ENCODE measurements at places on chromosomes 4 and X.

DNA sequence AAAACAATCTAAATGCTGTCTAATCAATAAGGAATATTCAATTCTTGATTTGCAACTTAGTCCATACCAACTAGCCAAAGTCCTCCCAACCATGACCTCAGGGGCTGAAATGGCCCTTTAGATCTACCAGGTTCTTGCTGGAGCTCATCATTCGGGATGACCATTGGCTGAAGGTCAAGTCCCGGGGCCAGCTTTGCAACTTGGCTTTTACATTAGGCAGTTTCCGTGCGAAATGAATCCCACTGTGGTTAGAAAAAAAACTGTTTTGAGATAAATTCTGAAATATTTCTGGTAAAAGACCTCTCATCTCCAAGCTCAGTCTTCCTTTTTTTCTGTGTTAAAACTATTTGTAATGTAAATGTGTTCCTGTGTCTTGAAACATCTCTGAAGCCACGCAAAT lies 178.6 kb downstream of the TENM3 start:
- no peak for DNase-seq

GRCh38 chr4:132065940-132066495 lies 1083.1 kb upstream of the PCDH10 start:
- no peak for DNase-seq

DNA sequence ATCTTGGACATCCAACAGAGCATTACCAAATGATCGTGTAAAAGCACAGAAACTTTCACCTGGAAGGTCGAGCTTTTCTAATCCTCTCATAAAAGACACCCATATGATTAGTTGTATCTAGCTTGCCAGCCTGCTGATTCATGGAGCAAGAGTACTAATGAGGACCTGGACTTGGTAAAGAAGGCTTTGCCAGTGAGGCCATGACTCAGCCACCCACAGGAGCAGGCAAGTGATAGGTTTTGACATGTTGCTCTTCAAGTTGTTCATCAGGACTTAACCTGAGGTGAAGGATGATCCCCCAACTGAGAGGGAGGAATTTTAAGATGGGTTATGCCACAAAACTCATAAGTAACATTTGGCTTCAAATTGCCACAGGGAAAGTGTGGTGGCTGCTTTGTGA lies 24.7 kb upstream of the EPGN start:
- no peak for DNase-seq

DNA sequence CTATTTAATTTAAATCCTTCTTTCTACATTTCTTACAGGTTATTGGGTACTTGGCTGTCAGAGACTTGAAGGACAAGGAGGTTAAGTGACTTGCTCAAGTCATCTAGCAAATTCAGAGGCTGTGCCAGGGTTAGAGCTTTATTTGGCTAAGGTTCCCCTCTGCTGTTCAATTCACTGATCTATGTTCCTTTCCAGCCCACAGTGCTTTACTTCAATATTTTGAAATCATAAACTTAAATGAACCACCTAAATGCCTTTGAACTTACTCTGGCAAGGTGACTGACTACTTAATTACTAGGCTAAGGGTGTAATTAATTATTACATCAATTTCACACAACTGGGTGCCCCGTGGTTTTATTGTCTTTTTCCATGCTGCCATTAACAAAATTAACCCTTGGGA lies 288.7 kb downstream of the CAMK2D start:
- DNase-seq, result no peak

DNA sequence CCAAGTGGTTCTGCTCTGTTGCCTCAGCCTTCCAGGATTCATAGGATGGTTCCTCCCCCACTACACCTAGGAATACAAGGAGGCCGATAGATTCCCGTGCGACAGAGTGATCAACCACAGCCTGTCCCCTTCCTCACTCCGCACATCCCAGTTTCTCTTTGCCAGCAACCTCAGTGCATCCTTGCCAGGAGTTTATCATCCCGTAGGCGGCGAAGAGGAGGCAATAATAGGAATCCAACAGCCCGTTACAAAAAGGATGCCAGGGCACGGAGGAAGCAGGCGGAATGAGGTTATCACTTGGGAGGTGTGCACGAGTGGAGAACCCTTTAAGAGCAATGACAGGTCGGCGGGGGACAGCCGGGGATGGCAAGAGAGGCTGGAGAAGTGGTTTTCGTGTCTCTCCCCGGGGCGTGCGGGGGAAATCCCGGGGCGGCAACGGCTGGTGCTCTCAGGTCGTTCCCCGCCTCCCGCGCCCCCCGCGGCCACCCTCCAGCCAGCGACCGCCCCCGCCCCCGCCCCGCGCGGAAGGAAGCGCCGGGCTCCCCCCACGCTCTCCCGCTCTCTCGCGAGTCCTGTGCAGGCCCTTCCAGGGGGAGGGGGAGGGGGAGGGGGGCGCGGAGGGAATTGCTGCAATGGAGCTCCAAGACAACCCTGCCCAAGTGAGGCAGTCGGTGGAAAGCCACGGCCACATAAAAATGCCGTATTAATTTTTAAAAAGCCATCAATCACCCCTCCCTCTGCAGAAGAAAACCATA lies 1.6 kb downstream of the PPP3CA start:
- peak; percentile 76 for DNase-seq

DNA sequence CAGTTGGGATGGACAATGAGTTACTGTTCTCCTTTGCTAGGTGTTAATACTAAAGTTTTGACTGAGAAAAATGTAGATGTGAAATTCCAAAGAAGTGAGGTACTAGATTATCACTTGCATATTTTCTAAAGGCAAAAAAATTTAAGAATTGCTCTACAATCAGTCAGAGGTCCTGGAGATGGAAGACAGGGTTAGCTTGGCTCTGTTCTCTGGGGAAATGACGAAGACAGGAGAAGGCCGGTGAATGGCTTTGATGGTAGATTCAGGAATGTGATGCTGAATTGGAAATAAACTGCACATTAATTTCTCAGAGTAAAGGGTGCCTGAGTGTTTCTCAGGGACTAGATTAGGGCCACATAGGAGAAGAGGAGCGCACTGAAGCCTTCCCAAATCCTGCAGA lies 214.0 kb upstream of the LEF1 start:
- no peak for DNase-seq

DNA sequence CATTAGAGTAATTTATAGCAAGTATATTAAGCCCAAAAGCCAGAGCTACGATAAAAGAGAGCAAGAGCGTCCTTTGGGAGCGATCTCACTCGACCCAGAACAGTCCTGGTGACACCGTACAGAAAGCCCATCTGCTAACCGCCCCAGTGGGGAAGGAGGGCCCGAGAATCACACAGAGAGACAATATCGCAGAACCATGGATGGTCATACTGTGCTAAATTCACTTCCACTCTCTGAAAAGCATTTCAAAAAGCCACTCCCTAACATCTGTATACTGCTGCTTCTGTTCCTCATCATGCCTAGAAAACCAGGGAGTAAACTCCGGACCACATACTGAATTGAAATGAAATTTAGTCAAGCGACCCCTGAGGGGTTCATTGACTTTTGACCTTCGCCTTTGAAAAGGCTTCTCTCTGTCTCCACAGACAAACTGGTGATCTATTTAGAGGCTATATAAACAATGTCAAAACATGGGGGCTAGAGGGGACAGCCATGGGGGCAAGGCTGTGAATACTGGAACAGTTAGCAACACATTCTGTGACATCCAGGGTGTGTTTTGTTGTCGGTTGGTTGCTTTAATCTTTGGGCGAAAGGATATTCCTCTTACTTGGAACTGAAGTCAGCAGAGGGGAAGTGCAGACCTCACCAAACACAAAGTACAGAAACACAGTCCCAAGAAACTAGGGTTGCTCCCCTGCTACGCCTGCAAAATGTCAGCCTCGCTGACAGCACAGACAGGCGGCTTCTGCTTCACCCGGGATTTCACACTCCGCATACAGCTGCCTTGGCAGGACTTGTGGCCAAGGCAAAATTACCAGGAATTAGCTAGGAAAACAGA lies 129.0 kb upstream of the RASGEF1B start:
- DNase-seq, result peak; percentile 93

- no peak for DNase-seq
Measured at GRCh38 chrX:11261260-11261659, 32.0 kb upstream of the AMELX start.

- DNase-seq, result no peak
Measured at GRCh38 chr4:181161669-181162068, 1081.5 kb upstream of the TENM3 start.

DNA sequence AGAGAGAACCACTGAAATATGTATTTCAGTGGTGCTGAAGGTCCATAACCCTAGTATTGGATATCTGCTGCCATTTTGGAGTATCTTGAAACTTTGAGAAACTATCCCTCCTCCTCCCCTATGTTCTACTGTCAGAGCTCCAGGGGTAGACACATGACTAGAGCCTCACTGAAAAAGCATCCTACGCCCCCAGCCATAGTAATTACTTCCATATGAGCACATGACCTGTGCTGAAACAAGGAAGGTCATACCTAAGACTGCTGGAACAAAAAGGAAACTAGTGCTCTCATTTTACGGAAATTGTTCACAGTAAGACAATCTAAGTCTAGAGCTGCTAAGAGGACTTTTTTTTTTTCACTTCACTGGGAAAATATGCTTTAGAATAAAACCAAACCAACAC lies 42.0 kb upstream of the MAPK10 start:
- no peak for DNase-seq

DNA sequence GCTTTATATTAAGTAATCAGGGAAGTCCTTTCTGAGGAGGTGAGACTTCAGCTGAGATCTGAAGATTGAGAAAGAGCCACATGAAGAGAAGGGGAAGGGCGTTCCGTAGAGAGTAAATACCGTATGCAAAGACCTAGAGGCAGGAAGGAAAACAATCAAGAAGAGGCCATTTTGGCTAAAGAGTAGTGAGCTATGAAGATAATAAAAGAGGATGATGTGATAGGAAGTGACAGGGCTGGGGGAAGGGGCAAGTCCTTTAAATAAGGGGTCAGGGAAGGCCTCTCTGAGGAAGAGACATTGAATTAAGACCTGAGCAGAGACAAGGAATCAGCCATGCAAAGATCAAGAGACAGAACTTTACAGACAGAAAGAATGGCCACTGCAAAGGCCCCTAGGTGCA lies 86.2 kb downstream of the ZIC3 start:
- no peak for DNase-seq

GRCh38 chr4:73259571-73260090 lies 1.0 kb upstream of the ANKRD17 start:
- no peak for DNase-seq

DNA sequence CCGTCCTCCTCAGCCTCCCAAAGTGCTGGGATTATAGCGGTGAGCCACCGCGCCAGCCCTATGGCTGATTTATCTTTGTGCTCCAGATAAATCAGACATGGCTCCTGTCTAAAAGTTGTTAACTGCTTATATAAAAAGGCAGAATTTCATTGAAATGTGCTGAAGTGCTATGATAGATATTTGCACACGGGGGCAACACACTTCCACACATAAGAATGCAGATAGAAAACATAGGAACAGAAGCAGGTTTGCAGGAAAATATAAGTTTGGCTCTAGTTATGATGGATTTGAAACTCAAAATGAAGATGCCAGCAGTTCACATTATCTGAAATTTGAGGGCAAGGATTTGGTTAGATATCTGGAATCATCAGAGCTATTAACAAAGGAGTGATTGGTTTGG lies 163.1 kb upstream of the SLITRK2 start:
- no peak for DNase-seq

DNA sequence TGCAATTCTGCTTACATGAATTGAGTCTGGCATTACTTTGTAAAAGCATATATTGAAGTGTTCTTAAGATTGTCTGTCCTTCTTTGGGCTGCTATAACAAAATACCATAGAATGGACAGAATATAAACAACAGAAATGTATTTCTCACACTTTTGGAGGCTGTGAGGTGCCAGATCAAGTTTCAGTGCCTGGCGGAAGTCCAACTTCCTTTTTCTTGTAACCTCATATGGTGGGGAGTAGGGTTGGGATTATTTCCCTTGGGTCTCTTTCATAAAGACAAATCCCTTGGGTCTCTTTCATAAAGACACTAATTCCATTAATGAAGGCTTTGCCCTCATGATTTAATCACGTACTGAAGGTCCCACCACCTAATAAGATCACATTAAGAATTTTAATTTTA lies 199.3 kb upstream of the GRID2 start:
- DNase-seq, result no peak

All from islet precursor cell (in vitro differentiated cells).